ENCODE measurements at places on chromosomes 12 and 14.

GRCh38 chr12:84694116-84694515 lies 218.5 kb downstream of the SLC6A15 start:
- no peak for DNase-seq

DNA sequence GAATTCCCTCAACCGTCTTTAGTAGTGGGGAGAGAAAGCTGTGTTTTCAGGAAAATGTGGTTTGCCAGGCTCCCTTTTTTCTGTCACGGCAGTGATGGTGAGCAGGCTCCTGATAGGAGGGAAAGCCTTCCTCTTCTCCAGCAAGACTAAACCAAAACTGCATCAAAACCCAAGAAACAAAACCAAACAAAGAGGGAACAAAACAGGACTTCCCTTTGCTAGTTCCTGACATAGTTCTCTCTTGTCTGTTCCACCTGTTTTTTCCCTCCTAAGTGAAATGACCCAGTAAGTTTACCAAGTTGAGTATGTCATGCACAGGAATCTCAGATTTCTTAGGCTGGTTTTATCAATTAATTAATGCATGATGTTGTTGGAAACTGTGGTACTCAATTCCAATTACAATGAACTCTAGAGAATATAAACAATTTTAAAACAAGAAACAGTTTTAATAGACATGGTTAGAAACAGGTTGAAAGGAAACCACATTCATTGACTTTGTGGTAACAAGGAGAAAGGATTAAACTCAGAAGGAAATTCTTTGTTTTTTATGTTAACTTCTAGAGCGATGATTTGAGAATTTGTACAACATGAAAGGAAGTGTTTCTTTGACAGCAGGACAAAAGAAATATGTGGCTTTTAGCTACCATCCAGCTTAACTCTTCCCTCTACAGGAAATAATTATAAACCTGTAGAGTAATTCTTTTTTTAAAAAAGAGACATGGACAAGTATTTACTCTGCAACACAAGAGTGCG lies 23.0 kb upstream of the CSRP2 start:
- DNase-seq, result no peak

DNA sequence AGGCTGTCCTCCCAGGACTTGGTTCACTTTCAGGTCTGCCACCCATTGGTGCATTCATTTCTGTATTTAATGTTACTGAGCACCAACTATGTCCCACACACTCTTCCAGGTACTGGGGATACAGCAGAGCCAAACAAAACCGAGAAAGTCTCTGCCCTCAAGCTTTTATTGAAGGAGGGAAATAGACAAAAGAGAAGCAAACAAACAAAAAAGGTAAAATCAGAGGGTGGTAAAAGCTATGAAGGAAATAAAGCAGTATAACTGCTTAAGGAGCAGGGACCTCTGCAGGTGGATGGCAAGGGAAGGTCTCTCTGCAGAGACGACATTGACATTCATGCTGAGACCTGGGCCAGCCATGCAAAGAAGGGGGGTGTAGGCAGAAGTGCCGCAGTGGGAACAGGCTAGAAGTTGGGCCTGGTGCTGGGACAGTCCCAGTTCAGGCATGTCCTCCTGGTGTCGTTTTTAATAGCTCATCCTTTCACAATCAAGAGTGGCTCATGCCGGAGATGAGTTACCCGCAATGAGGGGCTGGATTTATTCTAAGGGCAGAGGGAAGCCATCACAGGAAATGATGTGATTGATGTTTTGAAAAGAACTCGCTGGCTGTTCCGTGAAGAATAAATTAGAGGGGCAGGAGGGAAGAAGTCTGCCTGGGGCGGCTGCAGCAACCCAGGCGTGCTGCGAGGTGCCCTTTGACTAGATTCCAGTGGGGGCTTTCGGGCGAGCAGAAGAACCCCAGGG lies 72.8 kb downstream of the IRF2BPL start:
- DNase-seq, result no peak

DNA sequence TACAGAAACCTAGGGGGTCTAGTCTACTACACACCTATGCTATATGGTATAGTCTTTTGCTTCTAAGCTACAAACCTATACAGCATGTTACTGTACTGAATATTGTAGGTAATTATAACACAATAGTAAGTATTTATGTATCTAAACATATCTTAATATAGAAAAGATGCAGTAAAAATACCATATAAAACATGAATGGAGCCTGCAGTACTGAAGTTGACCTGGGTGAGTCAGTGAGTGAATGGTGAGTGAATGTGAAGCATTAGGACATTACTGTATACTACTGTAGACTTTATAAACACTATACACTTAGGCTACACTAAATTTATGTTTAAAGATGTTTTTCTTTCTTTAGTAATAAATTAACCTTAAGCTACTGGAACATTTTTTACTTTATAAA lies 13.1 kb upstream of the ABCD2 start:
- DNase-seq, result no peak

GRCh38 chr12:14874882-14875281 lies 10.8 kb downstream of the MGP start:
- DNase-seq, result no peak

DNA sequence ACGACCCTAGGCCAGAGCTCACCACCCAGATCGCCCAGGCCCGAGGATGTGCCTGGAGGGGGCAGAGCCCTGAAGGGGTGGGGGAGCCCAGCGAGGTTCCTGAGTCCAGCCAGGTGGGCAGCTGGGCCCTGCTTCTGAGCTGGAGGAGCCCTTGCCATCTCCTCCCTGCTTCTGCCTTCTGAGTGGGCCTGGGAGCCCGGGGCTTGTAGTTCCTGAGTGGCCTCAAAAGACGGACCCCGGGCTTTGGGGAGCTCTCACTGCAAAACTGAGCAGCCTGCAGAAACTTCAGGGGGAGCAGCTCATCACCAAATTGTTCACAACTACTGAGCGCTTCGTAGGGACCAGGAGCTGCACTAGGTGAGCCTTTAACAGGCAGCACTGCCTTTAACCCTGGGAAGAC lies 112.1 kb downstream of the NCOR2 start:
- no peak for DNase-seq

DNA sequence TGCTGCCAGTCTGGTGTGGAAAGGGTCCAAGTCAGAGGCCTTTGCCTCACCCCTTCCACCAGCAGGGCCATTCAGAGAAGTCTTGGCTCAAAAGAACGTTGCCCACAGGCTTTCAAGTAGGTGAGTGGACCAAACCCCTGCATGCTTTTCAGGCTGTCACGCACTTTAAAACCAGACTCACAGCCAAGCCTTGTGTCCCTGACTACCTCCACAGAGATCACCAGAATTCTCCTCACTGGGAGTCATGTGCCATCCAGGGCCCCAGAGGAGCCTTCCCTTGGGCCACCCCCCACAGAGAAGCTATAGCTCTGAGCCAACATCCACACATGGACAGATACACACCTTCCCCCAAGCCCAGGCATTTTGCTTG lies 283.1 kb downstream of the DPF3 start:
- no peak for DNase-seq

- DNase-seq, result no peak
These were observed 79.5 kb upstream of the C14orf180 start for GRCh38 chr14:104499784-104500760.

GRCh38 chr12:121069206-121069605 lies 30.2 kb upstream of the OASL start:
- DNase-seq, result no peak

DNA sequence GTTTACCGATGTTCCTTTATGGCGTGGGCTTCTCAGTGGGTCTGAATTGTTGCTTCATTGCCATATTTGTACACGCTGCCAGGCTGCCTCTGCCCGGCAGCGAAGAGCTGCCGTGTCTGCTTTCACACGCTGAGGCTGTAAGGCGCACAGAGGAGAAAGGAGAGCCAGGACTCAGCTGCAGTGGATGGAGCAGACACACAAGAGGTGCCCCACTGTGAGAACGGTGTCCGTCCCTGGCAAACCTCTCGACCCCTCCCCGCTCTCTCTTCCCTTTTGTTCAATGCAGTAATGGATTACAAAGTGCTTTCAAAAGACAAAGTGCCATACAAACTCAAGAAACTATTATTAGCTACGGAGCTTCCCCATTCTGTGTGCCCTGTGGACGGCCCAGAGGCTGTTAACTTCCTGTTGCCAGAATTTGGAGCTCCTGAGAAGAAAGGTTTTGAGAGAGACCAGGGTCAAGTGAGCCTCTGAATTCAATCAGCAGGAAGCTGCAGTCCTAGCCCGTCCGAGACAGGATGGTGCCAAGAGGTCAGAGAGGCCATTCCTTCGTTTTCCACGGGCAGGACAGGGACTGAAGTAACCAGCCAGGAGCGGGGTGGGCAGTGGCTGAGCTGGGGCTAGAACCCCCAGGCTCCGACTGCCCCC lies 15.8 kb downstream of the CCND2 start:
- DNase-seq, result no peak

DNA sequence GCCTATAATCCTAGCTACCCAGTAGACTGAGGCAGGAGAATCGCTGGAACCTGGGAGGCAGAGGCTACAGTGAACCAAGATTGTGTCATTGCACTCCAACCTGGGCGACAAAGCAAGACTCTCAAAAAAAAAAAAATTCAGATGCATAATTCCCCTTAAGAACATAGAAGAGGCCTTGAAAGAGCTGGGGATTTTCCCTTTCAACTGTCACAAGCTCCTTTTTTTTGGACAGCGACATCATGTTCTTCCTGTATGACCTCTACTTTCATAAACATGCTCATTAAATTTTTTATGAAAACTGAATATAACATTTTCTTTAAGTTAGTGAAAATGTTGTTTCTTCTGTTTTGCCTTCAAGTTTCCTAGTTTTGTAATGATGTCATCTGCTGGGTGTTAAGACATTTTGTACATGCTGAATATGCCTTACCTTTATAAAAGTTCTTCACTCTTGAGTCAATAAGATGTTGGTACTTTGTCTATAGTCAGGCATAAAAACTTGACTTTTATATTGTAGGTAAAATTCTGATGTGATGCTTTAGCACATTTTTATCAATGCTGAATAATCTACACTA lies 76.0 kb downstream of the PTHLH start:
- DNase-seq, result no peak

- DNase-seq, result no peak
These were observed 67.2 kb upstream of the FAM181A start for GRCh38 chr14:93859957-93860356.

DNA sequence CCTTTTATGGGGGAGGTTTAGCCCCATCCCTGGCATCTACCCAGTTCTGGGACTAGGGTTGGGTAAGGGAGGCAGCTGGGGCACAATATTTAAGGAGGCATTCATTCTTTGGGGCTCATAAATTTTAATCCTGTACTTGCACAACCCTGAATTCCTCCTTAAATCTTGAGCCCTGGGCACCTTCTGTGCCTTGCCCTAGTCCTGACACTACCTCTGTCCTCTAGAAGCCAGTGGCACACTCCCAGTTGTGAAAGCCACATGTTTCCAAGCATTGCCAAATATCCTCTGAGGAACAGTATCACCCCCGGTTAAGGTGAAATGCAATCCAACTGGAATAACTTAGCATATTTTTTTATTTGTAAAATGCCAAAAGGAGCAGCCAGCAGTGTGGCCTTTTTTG lies 36.6 kb downstream of the SLC16A7 start:
- DNase-seq, result no peak

DNA sequence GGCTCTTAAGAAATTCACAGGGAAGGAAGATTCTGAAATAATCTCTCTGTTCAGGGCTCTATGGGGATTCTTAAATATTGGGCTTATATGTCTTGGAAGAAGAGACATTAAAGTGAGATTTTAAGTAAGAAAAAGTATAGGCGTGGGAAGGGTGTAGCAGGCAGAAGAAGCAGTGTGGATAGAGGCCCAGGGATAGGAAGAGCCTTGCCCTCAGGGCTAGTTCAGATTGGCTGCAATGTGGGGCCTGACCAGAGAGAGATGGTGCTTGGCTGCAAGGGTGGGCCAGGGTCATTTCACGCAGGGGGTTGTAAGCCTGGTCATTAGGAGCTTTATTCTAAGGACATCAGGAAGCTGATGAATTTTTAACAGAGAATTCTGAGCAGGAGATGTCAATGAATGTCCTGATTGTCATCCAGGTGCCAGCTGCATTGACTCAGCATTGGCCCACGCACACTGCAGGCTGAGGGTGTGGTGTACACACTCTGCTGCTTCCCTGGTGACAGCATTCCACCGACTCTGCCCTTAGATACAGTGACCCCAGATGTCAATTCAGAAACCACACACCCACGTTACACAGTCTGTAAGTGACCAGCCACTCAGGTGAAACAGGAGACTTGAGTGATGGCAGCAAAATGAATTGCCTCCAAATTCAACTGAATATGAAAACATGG lies 582.5 kb downstream of the NRXN3 start:
- DNase-seq, result no peak

GRCh38 chr12:45353944-45354343 lies 138.0 kb downstream of the ANO6 start:
- DNase-seq, result no peak

DNA sequence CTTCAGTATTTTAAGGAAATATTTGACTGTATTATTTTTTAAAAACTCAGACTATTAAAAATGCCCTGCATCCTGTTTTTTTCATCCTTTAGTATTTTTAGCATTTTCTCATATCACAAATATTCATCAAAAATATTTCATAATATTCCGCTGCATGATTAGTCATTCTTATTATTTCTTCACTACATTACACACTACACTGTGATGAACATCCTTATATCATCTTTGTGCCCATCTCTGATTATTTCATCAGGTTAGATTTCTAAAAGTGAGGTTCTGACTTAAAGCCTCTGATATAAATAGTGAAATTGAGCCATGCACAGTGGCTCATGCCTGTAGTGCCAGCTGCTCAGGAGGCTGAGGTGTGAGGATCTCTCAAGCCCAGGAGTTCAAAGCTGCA lies 8.1 kb downstream of the COCH start:
- DNase-seq, result no peak

DNA sequence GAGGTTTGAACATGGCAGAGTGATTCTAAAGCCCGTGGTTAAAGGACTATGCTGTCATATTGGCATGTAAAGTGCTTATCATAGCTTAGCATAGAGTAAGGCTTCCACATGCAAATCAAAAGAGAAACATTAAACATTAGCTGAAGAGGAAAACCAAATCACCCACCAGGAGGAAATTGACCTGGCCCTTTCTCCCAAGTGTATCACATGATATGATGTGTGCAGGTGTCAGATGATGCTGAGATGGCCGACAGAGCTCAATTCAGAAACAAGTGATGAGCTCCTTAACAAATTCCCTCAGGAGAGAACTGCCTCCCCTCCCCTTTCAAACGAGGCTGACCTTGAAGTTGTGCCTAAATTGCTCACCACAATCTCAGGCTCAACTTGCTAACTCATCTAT lies 217.1 kb upstream of the BTG1 start:
- DNase-seq, result no peak

DNA sequence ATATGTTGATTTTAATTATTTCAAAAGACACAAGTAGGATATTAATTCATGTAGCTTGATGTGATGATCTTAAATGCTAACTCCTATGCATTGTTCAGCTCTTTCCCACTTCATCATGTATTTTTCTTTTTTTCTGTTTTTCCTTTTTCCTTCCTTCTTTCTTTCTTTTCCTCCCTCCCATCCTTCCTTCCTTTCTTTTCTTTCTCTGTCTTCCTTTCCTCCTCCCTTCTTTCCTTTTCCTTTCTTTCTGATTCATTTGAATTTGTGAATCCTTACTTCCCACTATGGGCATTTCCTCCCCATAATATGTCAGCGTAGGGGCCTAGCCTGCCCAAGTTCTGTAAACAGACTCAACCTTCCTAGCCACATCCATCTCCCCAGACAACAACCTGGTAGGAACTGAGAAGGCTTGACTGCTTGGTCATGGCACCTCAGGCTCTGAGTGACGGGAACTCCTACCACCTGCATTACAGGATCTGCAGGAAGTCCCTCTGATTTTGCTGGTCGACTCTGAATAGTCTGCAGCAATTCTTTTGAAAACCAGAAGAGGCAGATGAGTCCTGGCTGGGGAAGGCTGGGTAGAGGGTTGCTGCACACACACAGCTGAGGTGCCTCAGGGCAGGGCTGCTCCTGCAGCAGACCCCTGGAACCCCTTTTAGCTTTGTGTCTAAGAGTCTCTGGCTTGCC lies 33.4 kb upstream of the BHLHE41 start:
- DNase-seq, result no peak

Measured in H1 (cell line).